Prostate gland (tissue), 2 donors: ENCODE measurements at places on chromosomes 2 and 18. TPM values are rescaled to one million over a fixed set of nuclear protein-coding genes. Genes with fewer than 3 reads are reported as not detected.

- no peak for DNase-seq
Measured at GRCh38 chr2:237345891-237346640, 67.9 kb downstream of the COL6A3 start.

GRCh38 chr2:199459286-199460100, 1.8 kb upstream of the SATB2 start:
- peak; percentile 89 for DNase-seq

GRCh38 chr2:238913931-238914647, 66.2 kb downstream of the TWIST2 start:
- DNase-seq: no peak

GRCh38 chr2:211812587-211812986, 726.0 kb downstream of the ERBB4 start:
- no peak for DNase-seq

- DNase-seq: no peak
Measured at GRCh38 chr2:45237128-45237527, 227.9 kb upstream of the SIX2 start.

Gene OTOS
- not detected for total RNA-seq
